ENCODE measurements at places on chromosomes 6 and 20.
A peak's percentile ranks its signal among the peaks of the same experiment; 100 is the strongest.

DNA sequence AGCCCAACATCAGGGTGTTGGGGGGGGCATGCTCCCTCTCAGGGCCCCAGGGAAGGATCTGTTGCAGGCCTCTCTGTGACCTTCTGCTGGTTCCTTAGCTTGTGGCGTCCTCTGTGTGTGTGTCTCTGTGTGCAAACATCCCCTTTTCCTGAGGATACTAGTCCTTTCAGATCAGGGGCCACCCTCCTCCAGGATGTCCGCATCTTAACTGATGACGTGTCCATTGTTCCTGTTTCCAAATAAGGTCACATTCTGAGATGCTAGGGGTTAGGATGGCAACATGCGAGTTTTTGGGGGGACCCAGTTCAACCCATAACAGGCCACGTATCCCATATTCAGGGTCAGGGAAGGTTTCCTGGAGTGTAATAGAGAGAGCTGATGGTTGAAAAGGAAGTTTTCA is 40.9 kb downstream of the GMPR start:
- DNase-seq: no peak

GRCh38 chr6:170235391-170236125 is 55.3 kb downstream of the DLL1 start:
- DNase-seq: no peak

- no peak for DNase-seq
Measured at GRCh38 chr20:59469267-59470252, 134.8 kb upstream of the PHACTR3 start.

DNA sequence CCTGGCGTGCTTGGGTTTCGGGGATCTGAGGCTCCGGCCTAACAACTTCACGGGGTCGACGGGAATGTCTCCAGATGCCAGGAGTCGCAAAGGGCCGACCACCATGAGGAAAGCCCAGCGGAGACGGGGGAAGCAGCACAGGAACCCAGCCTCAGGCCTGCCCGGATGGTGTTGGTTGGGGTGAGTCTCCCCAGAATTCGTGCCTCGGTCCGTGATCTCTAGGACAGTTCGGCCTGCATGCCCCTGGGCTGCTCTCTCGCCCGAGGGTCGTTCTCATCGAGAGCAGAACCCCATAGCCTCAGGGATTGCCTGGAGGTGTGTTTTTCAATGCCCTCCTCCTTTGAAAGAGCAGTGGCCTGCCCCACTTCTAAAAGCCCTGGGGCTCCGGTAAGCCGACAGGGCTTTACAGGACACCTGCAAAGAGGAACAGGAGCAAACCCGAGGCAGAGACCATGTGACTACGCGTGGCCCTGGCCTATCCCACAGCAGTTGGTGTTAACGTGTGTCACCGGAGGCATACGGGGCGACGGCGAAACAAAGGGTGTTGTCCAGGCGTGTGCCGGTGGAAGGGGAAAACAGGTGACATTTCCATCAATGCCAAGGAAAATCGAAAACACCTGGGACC is 973.1 kb upstream of the DEFB115 start:
- DNase-seq: no peak

GRCh38 chr6:121971931-121972335 is 427.5 kb upstream of the HSF2 start:
- DNase-seq: no peak

DNA sequence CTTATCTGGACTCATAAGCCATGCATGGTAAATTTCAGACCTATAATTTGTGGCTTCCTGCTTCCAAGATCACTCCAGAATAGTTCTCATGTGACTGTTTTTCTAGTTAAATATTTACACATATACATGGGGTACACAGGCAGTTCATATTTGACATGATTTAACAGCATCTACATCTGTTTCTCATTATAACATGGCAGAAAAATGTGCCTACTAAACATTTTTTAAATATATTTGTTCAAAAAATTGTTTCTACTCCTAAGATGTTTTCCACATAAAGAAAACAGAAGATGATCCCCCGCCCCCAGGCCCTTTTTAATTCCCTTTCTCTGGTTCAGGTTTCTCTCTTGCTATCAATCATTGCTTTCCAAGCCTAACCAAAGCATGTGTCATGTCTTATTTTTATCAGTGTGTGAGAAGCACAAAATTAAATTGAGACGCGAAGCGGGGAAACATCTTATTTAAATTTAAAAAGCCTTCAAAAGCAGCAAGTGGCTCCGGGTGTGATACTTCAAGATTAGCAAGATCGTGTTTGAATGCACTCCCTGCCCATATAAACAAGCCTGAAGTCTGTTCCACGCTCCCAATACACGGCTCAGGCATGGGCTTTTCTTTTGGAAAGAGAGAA is 37.3 kb downstream of the IPCEF1 start:
- DNase-seq: peak; percentile 21

DNA sequence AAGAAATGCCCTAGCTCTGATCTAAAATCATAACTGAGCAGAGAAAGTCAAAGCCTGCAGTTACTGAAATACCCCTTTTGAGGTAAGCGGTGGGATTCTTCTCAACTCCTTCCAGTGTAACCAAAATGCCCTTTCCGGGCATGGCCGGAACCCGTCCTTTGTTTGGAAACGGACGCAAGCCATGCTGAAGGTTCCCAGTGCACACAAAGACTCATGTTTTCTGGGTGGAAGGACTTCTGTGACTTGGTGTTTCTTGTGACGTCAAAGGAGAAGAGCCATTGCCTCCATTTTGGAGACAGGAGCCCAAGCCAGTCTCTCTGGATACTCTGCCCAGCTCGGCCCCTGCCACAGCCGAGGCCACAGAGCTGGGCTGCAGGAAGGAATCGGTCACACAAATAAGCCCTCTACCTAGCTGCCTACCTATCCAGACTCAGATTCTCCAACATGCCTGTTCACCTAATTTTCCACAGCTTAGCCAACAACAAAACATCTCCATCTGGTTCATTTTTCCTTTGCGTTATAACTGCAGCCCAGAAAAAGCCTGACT is 182.8 kb downstream of the TBXT start:
- DNase-seq: no peak

DNA sequence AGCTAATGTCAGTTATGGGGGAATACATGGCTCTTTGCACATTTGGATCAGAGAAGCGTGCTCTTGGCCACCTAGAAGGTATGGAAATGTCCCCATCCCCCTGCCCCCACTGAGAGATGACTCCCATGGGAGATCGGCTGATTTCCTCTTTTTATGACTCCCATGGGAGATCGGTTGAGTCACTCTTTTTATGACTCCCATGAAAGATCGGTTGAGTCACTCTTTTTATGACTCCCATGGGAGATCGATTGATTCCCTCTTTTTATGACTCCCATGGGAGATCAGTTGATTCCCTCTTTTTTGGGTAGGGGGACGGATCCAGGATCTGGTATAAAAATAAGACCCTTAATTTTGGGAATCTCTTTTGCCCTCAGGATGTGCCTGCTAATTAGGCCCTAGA is 10.3 kb upstream of the TAAR9 start:
- DNase-seq: peak; percentile 9

DNA sequence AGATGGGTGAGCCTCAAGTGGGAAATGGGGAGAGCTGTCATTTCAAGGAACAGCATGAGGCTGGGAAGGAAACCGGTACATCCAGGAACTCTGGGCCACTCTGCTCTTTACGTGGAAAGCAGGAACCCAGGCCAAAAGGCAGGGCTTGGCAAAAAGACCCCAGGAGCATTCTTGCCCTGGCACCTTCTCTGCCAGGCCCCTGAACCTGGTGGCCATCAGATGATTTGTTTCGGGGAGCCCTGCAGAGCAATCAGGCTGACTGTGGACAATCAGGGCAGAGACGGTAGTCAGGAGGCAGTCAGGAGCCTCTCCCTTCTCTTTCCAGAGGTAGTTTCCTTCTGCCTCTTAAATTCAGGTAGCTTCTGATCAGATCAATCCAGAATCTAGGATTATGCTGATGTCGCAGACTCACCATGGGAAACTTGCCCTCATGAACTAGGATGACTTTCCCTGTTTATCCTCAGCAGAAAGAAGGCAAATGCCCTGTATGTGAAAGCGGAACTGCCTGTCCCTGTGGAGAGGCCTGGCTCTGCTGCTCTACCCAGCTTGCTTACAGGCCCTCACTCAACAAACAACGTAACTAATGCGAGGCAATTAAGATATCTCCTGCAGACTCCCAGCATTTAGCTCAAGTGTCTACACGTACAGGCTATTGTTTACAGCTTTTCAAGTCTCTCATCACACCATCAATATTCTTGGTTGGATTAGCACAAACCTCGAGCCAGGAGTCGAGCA is 36.6 kb downstream of the EZR start:
- DNase-seq: no peak

DNA sequence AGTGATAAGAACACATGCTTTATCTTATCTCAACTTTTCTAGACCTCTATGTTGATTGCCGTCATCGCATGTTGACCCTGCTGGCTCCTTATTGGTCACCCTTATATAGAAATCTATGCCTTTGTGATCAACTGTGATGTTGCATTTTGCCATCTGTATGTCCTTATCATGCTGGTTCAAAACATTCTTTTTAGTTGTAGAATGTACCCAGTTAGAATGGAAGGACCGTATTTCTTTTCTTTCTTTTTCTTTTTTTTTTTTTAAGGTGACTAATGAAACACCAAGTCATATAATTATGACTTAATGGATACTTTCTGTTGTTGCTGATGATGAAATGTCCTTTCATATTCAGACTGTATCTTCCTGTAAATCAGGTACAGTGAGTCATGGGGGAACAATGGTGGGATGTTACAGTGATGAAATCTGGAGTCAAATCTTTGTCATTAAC is 145.9 kb upstream of the CITED2 start:
- DNase-seq: no peak

GRCh38 chr20:38935285-38935684 is 9.1 kb downstream of the FAM83D start:
- peak; percentile 44 for DNase-seq

DNA sequence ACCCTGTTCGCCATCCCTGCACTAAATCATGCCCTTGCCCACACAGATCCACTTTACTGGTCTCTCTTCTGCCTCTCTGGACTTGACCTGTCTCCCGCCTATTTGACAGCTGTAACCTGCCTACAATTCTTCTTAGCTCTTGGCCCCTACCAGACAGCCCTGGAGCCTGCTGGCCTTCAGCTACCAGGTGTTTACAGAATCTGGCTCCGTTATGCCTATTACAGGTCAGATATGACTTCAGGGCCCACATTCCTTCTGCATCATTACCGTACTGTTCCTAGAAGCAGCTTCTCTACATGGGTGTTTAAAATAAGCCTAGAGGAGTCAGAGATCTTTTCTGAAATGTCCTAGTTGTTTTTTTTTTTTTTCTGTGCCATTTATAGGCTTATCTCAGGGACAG is 45.4 kb upstream of the CCN6 start:
- no peak for DNase-seq

DNA sequence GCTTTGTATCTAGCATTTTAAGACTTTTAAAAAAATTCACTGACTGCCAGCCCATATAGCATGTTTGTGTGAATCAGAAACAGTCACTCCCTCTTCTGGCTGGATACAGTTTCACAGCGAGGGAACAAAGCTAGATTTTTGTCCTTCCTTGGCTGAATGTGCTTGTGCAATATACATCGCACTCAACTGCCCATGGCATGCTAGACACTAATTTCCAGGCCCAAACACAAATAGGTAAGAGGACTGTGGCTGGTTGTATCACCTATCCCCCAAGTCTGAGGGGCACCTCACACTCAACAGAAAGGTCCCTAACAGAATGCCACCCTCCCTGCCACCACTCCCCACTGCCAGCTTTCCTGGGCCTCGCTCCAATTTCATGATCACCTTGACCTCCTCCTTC is 16.2 kb upstream of the BLCAP start:
- no peak for DNase-seq

DNA sequence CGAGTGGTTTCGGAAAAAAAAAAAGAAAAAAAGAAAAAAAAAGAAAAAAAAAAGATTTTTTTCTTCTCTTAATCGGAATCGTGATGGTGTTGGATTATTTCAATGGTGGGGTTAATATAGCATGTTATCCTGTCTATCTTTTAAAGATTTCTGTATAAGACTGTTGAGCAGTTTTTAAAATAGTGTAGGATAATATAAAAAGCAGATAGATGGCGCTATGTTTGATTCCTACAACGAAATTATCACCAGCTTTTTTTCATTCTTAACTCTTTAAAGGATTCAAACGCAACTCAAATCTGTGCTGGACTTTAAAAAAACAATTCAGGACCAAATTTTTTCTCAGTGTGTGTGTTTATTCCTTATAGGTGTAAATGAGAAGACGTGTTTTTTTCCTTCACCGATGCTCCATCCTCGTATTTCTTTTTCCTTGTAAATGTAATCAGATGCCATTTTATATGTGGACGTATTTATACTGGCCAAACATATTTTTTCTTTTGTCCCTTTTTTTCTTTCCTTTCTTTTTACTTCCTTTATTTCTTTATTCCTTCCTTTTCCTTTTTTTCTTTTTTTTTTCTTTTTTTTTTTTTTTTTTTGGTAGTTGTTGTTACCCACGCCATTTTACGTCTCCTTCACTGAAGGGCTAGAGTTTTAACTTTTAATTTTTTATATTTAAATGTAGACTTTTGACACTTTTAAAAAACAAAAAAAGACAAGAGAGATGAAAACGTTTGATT is 3.6 kb downstream of the SOX4 start:
- DNase-seq: peak; percentile 86

DNA sequence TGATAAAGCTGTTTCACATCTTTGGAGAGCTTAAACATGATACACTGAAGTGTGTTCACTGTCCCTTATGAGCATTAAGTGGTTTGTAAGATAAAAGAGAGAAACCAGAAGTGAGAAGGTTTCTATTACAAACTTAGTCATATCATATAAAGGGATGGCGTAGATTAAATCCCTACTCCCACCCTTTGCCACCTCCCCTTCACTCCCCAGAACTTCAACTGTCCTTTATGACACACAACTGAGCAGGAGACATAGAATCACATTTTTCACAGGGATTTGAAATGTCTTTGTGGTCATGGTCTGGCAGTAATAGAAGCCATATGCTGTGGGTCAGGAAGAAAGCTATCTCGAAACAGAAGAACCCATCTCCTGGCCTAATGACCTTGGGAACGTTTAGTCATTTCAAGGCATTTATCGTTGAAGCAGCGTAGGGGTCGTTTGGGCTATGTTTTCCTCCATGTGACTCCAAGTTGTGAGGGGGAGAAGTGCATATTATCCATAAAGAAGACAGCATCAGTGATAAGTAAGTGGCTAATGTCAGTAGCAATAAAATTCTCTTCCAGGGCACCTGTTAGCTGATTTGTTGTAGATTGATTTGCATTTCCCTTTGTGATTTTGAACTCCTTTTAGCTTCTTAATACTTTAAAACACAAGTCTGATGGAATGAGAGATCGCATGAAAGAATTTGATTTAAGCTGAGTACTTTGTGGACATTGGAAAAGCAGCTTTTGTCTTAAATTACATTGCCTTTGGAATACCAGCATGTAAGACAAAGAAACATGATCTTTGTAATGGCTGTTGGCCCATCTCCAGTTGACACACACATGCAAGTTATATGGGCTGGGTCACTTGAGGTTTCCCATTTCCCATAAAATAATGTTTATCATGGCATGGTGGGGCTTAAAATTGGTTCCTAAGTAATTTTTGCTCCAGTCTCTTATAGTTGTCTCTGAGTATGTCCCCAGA is 501.5 kb upstream of the FLRT3 start:
- DNase-seq: no peak

- DNase-seq: no peak
Measured at GRCh38 chr20:39259010-39259803, 297.1 kb downstream of the DHX35 start.

Data from Caki2 (cell line).